Activated T-cell treated with anti-CD3 and anti-CD28 coated beads, Interleukin-2, amount 50 U/mL, for 48 hours (primary cell): ENCODE measurements at places on chromosomes 2 and 18.

DNA sequence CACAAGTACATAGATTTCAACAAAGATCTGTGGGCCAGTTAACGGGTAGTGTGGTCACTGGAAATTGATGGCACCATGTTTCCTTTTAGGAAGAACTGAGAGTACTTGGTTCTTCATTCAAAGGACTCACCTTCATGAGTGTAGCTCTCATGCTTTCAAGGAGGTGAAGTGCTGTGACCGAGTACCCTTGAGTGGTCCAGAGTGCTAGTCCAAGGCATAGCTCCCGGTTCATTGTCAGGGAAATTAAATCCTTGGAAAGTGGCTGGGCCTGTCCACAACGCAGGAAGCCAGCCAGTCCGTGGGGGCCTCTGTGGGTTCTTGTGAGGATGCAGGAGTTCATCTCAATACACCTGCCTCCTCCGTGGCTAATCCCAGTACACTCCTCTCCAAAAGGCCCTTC, 295.1 kb downstream of the GALR1 start:
- no peak for DNase-seq

DNA sequence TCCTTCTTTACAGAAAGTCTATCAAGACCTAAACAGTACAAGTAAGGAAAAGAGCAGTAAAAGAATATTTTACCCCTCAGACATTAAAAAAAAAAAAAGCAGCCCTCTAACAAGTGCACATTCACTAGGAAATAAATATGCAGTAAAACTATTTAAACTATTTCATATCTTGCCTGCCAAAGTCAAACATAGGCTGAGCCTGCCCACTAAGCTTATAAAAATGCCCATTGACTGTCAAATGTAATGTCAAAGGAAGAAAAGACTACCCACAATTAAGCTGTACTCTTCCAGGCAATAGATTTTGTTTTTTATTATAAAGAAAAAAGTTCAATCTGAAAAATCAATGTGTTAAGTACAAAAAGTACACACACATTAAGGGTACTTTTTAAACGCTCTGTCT, 11.8 kb downstream of the ALS2 start:
- no peak for DNase-seq

GRCh38 chr2:129906861-129907235, 72.6 kb upstream of the RAB6C start:
- DNase-seq: no peak

GRCh38 chr2:54523324-54523959, 67.3 kb downstream of the SPTBN1 start:
- no peak for DNase-seq

GRCh38 chr2:121888189-121888557, 132.7 kb downstream of the TSN start:
- DNase-seq: peak; percentile 46

GRCh38 chr2:231920795-231921194, 5.4 kb downstream of the NPPC start:
- DNase-seq: no peak

GRCh38 chr2:222912117-222912516, 51.3 kb downstream of the ACSL3 start:
- no peak for DNase-seq

DNA sequence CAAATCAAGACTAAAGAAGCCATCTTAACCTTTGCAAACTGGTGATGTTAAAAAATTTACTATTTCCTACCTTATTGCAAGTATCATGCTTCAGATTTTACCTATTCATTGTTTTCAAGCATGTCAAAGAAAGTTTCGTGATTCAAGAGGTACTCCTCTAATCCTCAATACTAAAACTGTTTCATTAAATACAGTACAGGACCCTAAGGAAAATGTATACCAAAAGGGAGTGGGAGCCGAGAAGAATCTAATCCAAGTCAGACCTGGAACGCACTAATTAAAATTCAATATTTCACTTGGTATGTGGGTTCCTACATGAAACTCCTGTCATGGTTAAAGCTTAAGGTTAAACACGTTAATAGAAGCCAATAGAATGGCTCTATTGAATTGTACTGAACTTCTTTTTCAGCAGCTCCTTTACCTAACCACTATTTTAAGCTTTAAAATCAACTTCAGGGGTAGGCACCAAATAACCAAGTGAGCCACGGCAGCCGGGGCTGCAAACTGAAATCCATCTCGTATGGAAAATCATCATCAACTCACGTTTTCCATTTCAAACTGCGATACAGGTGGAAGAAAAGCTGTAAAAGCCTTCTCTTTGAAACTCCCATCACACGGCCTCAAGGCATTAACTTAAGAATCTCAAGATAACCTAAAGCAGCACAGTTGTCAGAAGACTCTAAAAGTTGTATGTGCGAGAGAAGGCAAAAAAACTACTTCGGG, 188.8 kb downstream of the ZEB2 start:
- peak; percentile 42 for DNase-seq

- no peak for DNase-seq
Observed at GRCh38 chr18:33745871-33746545, 168.0 kb downstream of the ASXL3 start.

- DNase-seq: no peak
Observed at GRCh38 chr2:187548656-187549055, 5.6 kb downstream of the TFPI start.

- no peak for DNase-seq
Observed at GRCh38 chr2:16656784-16657391, 8.7 kb downstream of the CYRIA start.

DNA sequence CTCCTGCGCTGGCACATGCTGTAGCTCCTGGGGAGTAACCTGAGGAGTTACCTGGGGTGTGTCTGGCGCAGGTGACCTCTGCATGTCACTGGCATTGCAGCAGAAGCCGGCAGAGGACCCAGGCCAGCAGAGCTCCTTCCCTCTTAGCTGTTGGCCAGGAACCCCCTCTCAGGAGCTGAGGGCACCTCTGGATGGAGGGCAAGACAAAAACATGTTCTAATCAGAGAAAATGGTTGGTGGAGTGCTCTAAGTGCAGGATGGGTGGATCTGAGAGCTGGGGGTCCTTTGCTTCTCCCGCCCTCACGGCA, 44.9 kb upstream of the SNTG2 start:
- no peak for DNase-seq

- no peak for DNase-seq
Observed at GRCh38 chr2:163248376-163249253, 410.0 kb upstream of the KCNH7 start.
